ENCODE measurements at places on chromosomes 1 and 21.
A peak's percentile ranks its signal among the peaks of the same experiment; 100 is the strongest.

GRCh38 chr1:244161236-244161510 is 110.1 kb downstream of the ZBTB18 start:
- no peak for DNase-seq

DNA sequence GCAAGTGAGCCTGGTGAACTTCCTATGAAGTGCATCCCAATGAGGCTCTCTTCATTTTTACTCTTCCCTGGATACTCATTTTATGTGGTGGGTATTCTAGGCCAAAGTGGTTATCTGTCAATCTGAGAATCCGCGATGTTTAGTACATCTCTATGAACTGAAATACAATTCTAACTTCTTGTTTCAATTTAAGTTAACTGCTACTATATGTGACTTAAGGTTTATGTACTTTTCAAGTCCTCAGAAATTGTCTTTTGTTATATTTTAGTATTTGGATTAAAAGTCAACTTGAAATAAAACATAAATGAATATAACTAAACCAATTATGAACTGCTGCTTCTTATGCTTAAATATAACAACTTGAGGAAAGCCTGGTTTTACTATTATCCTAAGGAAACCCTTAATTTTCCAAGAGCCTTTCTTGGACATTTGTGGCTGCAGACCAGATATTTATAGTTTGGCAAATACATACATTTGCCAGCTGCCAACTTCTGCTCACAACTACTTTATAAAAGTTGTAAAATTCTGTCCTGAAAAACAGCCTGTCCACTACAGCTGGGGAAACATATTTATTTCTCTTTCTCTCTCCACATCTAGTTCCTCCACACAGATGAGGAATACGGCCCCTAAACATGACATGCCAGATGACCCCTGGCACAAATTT is 60.4 kb downstream of the ENAH start:
- DNase-seq, result no peak

GRCh38 chr21:34782506-34783360 is 113.9 kb downstream of the CLIC6 start:
- no peak for DNase-seq

- DNase-seq, result no peak
Observed at GRCh38 chr21:33985117-33986050, 69.8 kb upstream of the ATP5PO start.

DNA sequence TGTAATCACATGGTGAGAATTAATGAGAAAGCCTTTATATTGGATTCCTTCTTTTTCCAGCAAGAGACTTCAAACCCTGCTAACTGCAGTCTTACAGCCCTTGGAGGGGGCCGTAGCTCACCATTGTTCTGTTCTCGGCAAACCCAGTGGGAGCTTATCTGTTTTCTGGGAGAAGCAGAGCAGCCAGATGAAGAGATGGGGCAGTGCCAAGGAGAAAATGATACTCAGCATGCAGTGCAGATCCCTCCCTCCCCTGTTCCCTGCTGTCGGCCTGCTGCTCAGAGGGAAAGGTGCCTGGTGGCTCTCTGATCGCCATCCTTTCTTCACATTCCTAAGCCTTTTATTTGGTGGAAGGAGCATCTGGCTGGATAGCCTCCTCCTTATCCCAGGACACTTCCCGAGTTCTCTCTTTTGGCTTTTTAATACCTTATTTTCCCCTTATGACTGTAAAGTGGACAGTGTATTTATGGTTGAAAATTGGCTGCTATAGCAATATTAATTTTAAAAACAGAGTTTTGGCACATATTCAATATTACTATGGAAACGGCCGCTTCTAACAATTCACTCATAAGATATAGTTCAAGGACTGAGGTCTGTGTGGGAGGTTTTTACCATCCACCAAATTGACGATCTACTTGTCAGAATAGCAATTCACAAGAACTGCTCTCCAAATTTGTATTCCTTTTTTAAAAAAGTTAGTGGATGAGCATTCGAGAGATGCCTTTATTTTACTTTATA is 203.4 kb downstream of the CRB1 start:
- DNase-seq, result no peak

DNA sequence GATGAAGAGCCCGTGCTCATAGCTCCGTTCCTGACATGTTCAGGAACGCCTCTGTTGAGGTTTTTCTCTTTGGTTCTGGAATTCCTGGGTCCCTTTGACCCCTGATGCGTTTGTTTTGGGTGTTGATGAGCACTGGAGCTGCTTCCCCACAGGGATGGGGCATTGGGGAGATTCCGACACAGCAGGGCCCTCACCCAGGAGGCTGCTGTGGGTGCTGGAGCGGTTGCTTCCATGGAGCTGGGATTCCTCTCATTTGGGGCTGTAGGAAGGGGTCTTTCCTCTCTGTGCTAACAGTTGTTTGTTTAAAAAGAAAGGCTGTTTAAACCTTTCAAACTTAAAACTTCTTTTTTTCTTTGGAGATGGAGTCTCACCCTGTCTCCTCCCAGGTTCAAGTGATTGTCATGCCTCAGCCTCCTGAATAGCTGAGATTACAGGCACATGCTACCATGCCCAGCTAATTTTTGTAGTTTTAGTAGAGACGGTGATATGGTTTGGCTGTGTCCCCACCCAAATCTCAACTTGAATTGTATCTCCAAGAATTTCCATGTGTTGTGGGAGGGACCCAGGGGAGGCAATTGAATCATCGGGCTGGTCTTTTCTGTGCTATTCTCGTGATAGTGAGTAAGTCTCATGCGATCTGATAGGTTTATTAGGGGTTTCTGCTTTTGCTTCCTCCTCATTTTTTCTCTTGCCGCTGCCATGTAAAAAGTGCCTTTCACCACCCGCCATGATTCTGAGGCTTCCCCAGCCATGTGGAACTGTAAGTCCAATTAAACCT is 48.9 kb downstream of the SKI start:
- peak; percentile 42 for DNase-seq

- DNase-seq, result no peak
Observed at GRCh38 chr1:155256058-155256852, 972 bp upstream of the ENTREP3 start.

DNA sequence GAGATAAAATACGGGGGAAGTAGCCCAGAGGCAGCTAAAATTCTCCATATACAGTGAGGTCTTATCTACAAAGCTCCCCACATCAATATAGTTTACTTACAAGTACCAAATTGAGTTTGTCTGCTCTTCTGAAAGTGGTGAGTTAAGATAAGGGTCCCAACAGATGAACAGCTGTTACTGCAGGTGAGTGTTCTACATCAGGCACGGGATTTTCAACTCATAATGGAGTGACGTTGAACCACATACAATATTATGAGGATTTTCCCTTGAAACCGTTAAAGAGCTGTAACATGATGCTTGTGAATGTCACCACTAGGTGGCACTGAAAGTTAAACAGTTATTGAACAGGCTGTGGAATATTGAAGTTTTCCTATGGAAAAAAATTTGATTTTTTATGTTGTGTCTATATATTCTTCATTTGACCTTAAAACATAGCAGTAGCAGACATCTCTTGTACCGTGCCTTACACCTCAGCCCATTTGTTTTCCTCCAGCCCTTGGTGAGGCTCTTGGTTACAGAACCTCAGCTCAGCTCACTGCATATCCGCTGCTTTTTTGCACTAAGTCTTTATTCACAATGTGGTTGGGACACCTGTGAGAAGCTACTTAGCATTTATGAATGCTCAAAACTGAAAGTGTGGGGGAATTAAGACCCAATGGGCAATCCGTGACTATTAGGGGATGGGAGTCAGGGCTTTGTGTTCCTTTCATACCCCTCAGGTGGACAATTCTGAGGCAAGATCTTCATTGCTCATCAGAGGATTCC is 23.2 kb downstream of the CD1D start:
- DNase-seq, result peak; percentile 86

DNA sequence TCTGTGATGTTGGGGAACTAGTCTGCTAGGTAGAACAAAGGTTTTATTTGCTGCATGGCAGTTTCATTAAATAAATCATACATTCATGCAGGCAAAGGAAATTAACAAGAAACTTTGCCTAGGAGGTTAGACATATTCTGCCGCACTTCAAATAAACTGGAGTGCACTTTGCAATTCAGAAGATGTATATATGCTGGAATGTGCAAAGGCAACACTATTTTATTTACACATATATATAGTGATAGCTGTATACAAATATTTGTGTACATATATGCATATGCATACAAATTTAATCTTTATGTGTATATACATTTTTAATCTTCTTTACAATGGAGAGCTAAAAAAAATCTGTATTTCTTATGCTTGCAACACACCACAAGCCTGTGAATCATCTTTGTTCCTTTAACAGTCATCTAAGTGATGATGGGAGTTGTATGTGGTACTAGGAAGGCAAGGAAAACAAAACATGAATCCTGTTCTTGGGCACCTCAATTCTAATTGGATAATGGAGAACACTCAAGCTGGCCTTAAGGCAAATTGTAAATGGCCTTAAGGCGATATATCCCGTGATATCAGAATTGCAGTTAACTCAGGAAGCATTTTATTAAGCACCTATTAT is 605.8 kb upstream of the CAMK1G start:
- DNase-seq, result no peak

DNA sequence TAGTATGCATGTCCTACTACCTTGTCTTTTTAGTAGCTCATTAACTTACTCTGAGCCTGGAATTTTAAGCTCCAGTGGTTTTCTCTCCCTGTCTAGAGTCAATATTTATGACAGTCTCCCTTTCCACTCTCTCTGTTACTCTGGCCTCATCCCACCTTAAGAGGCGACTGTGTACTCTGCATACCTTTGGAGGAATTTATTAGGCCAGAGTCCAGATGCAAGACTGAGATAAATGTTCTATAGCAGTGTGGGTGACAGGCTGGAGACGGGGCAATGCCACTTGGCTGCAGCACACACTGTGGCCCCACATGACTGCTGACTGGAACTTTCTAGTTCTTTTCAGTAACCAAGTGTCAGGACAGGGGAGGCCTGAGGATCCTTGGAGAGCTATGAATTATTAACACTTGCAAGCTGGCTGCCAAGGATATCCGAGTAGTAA is 4.1 kb upstream of the PDZK1 start:
- no peak for DNase-seq

GRCh38 chr1:40897513-40897912 is 35.4 kb upstream of the CITED4 start:
- DNase-seq, result peak; percentile 45

DNA sequence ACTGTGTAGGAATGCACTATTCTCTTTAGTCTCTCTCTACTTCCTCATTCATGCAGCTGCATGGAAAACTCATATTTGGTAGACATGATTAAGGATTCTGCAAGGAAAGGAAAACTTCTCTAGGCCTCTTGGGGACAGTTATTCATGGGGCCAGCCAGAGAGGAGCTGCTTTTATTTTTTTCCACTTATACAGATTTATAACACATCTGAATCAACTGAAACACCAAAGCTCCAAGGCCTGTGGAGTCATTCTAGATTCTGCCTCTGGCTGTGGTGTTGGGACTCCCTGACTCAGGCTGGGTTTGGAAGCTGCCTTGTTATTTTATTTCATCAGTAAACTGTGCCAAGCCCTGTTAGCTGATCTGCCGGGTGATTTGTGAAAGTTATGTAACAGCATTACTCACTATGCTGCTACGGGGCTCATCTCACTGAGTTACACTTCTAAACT is 83.9 kb upstream of the EDEM3 start:
- no peak for DNase-seq

- DNase-seq, result no peak
Observed at GRCh38 chr1:160474392-160475242, 48.4 kb downstream of the SLAMF6 start.

DNA sequence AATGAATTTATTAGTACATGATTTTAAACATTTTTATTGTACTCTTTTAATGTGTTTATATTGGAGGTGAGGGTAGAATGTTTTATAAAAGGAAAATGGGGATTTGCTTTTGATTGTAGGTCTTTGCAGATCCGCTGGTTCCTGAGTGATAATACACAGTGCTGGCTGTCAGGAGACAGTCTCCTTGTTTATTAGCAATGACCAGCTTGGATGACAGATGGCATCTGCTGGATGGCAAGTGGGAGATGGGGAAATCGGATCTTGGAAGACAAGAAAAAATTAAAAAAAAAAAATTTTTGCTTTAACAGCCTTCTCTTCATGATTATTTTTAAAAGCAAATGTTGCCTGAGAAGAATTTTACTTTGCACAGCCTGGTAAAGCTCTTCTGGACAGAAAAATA is 4.4 kb upstream of the PHTF1 start:
- no peak for DNase-seq

DNA sequence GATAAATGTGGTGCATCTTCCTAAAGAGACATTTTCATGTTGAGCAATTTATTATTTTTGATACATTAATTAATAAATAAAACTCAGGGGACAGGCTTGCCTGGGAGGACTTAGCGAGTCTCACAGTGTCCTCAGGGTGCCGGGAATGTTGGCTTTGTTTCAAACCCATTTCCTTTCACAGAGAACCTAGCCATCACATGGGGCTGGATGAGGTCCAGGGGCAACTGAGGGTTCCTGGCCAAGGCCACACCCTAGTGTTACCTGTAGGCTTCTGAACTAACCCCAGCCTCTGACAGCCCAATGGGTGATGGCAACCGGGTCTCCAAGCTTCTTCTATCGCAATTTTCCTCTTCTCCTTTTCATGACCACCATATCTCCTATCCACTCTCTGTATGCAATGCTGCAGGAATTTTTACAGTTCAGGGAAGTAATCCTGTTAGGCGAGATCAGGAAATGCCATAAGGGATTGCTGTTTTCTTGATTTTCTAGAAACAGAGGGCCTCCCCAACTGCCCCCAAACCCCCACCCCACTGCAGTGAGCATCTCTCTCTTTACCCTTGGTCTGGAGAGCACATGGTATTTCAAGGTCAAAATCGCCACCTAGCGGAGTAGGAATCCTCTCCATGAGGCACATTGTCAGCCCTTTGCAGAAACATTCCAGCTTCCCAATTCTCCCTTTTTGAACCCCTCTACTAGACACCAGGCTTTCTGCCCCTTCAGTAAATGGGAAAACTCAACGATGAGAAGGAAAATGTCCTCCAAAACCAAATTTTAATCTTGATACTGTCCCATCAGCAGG is 22.1 kb upstream of the SMYD3 start:
- DNase-seq, result no peak

- no peak for DNase-seq
Observed at GRCh38 chr1:172499636-172500141, 33.3 kb upstream of the SUCO start.

DNA sequence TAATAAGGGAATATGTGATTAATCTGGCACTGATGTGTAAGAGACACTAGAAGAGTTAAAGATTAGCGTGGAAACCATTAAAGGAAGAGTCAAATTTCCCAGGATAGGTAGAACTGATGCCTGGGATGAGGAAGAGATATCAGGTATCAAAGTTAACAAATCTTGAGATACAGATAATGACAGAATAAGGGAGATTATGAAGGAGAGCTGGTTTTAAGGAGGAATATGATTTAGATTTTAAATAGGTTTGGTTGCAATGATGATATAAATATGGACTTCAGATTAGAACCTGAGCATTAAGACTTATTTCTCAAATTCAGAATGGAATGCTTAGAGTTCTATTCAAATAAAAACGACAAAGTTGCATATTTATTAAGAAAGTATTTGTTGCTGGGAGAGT is 26.2 kb downstream of the MAGI3 start:
- DNase-seq, result no peak

- no peak for DNase-seq
Observed at GRCh38 chr21:22516230-22516629, 1518.0 kb downstream of the NCAM2 start.

- DNase-seq, result no peak
Observed at GRCh38 chr1:2072109-2072806, 22.0 kb downstream of the PRKCZ start.

GRCh38 chr1:16050328-16050727 is 6.7 kb downstream of the CLCNKB start:
- no peak for DNase-seq

GRCh38 chr1:29032841-29033240 is 90.9 kb downstream of the TMEM200B start:
- DNase-seq, result no peak

Measured in dermis blood vessel endothelial cell (primary cell).